ENCODE measurements at places on chromosomes 2 and 18.

DNA sequence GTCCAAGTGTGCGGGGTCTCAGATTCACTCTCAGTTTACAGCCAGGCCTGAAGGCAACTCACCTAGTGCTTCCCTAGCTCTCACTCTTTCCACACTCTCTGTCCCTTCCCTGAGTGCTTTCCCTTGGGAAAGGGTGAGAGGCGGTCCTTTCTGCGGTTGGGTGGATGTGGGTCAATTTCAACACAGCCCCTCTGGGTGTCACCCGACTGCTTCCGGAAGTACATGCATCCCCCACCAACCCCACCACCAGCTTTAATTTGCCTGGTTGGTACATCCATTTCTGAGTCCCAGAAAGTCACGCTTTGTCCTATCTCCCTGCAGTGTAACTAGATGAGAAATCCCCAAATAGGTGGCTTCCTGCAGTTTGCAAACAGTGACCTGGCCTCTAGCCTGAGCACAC, 307.3 kb upstream of the MEIS1 start:
- no peak for DNase-seq

GRCh38 chr2:54677476-54678265, 45.8 kb upstream of the EML6 start:
- DNase-seq, result no peak

GRCh38 chr2:209470466-209470865, 46.6 kb downstream of the MAP2 start:
- DNase-seq, result no peak

DNA sequence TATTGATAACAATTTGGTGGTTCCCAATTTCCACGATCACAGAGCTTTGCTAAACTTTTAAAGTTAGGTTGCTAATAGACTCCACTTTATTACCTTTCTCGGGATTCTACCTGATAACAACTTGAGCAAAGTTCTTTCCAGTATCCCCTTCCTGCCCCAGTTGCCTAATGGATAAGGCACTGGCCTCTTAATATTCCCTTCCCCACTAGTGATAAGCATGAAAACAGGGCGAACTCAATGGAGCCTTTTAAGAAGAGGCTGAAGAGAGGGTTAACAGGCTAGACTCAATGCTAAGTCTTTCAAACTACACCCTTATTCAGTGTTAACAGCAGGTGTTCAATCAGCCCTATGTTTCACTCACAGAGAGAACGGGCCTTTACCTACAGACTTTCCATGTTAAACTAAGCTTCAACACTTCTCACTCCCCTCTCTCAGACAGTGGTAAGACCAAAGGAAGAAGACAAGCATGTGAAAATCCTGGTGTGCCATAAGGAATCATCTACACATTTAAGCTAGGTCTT, 75.8 kb downstream of the ANKRD44 start:
- DNase-seq, result no peak

- no peak for DNase-seq
Observed at GRCh38 chr2:31903109-31903780, 107.6 kb downstream of the MEMO1 start.

DNA sequence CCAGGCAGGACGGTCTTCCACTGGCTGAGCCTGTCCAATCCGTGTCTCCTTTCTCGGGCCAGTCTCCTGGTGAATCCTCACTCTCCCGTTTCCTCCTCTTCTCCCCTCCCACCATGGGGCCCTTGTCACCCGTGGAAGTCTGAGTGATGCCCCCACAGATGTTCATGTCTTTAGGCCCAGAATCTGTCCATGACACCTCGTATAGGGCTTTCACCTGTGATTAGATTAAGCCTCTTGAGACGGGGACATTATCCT, 193.5 kb downstream of the ZFP36L2 start:
- no peak for DNase-seq
